Globus pallidus (tissue), 1 donor: ENCODE measurements at places on chromosomes 7 and 10.

DNA sequence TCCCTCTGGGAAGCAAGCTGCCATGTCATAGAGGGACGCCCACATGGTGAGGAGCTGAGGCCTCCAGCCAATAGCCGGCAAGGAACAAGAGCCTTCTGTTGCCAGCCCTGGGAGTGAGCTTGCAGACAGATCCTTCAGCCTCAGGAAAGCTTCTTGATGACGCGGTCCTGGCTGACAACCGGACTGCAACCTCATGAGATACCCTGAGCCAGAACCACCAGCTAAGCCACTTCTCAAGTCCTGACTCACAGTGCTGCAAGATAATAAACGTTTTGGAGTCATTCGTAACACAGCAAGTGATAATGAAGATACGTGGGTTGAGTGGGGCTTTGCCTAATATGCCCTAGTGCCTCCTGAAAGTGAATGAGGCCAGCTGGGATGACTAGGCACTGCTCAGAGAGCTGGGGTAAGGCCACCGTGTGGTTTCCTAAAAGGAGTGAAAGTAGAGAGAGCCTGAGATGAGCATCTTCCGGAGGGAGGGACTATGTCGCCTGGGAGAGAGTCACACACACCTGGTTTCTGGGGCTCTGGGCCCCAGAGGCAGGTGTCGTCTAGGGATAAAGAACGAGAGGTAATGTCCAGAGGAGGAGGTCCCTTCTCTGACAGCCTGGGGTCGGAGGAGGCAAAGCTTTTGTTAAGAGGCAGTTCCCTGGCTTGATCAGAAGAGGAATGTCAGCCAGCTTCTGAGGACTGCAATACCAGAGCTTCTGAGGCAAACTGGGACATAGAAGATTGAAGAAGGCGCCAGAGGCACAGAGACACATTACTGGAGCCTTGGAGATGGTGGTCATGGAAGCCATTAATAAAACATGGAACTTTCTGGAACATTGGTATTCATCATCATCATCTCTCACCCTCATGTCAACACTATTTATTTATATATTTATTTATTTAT lies 53.6 kb downstream of the PYROXD2 start:
- peak; percentile 58 for DNase-seq

DNA sequence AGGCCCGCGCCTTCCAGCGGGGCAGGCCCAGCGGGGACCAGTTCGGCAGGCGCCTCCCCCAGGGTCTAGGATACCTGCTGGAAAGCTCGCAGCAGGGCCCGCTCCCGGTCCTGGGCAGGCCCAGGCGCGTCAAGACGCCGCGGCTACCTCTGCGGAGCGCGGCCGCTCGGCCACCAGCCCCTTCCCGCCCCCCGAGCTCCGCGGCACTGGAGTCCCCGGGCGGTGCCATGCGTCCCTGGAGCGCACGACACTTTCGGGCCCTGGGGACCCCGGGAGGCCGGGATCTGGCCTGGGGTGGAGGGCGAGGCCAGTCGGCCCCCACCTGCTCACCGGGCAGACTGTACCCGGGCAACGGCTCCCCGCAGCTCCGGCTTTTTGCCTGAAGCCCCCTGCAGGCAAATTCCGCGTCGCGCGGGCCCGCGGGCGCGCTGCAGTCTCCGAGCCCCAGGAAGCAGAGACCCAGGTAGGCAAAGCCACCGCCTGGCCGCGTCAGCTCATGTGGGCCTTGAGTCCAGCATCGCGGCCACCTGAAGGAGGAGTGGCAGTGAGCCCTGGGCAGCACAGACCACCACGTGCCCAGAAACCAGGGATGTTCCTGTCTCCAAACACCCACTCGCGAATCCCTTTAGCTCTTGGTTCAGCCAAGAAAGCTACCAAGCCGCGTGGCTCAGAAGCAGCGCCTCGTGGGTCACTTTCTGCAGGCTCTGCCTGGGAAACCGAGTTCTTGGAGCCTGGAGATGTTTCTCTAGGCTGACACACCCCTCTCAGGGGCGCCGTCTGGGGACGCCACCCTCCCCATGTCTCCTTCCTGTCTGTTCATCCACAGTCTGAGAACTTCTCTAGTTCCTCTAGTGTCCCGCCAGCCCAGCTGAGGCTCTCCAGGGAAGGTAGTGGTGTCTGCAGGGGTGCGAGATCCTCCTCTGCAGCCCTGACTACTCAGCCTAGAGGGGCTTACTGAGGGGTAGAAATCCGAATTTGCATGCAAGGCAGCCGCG lies 46.1 kb upstream of the APBB1IP start:
- DNase-seq = peak; percentile 44

- no peak for DNase-seq
Observed at GRCh38 chr7:112120696-112121217, 85.4 kb downstream of the DOCK4 start.

GRCh38 chr7:41940760-41941343 lies 238.0 kb upstream of the INHBA start:
- peak; percentile 73 for DNase-seq

DNA sequence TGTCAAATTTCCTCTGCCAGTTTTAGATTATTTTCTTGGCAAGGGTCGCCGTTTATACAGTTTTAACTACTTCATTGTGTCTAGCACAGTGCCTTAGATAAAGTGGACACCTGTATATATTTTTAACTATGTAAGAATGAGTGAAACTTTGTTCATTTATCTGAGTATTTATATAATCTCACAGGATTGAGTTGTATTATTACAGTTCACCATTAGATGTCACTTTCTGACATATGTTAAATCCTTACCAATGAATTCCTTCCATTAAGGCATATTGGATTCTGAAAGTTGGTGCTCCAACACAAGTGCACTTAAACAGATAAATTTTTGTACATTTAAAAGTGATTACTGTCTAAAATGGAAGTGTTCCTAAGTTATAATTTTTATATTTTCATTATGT lies 43.0 kb downstream of the ZMYND11 start:
- DNase-seq = peak; percentile 31

DNA sequence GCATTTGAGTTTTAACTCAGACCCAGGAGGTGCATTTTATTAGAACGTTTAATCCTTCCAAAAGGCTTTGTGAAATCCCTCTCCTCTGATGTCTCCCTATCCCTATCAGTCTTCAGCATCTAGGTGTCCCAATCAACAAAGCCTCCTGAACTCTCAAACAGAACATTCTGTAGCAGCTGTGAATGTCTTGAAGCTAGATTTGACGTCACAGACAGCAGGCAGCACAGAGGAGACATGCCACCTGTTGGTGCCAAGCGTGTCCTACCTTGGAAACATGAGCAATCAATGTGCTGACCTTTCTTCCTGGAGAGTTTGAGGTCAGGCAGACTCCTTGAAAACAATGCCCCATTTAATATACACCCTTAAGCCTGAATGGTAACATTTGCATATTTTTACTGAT lies 125.5 kb downstream of the RNLS start:
- no peak for DNase-seq

DNA sequence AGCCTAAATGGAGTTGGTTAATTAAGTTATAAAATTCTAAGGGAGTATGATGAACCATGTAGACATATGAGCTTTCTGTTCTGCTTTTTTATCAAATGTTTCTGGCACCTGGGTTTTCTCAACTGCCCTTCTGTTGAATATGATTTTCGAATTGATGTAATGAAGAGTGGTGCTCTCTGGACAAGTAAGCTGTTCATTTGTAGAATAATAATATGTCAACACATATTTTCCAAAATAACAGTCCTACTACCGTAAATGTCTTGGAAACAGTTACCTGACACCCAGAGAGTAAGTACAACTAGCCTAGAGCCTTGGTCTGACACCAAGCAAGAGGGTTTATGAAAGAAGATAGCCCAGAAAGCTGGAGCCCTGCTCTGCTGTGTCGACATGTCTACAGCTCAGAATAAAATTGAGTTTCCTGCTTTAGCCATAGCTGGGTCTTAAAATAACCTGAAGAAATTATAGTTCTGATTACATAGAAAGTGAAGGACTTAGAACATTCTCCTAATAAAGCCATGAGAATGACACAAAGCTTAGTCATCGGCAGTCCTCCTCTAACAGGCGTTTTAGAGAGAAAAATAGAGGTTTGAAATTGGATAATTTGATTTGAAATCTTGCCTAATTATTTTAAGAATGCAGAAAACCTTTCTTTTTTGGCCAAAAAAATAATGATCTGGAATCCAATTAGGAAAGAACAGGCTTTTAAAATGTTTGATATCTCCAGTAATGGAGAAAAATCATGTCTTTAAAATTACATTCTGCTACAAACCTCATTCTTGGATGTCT lies 25.1 kb downstream of the HDAC9 start:
- no peak for DNase-seq

DNA sequence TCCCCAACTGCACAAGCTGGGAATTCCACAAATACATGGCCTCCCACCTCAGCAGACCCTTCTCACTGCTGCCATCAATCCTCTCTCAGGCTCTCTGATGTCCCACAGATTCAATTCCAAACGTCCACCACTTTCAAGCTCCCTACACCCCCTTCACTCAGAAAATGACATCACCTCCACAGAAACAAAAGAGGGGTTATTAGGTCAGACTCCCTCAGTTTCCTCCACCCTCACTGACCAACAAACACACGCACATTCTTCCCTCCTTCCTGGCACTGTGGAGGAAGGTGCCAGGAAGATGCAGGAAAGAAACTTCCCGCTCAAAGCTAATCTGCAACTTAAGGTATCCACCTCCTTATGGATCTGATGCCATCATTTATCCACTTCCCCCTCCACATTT lies 18.3 kb downstream of the ZNF438 start:
- DNase-seq = no peak
